ENCODE measurements at places on chromosomes 16 and 17. TPM values are rescaled to one million over a fixed set of nuclear protein-coding genes. Genes with fewer than 3 reads are reported as not detected.

The MT4 gene
- not detected for polyA plus RNA-seq

The DBF4B gene
- 5.2 TPM for polyA plus RNA-seq

The EPX gene
- not detected for polyA plus RNA-seq

The GPR139 gene
- not detected for polyA plus RNA-seq

The HLF gene
- 0.21 TPM for polyA plus RNA-seq

The MT1A gene
- polyA plus RNA-seq: not detected

The SLC6A2 gene
- 0.10 TPM for polyA plus RNA-seq

The HES7 gene
- polyA plus RNA-seq: 0.05 TPM
